MCF 10A (cell line): ENCODE measurements at places on chromosomes 5 and 9.

- no peak for DNase-seq
Observed at GRCh38 chr9:98964911-98965336, 21.2 kb downstream of the COL15A1 start.

GRCh38 chr5:170937072-170937471 lies 75.3 kb downstream of the RANBP17 start:
- no peak for DNase-seq

GRCh38 chr5:107012371-107012770 lies 658.4 kb downstream of the EFNA5 start:
- no peak for DNase-seq

- no peak for DNase-seq
Observed at GRCh38 chr5:32074401-32074800, 99.7 kb downstream of the GOLPH3 start.

DNA sequence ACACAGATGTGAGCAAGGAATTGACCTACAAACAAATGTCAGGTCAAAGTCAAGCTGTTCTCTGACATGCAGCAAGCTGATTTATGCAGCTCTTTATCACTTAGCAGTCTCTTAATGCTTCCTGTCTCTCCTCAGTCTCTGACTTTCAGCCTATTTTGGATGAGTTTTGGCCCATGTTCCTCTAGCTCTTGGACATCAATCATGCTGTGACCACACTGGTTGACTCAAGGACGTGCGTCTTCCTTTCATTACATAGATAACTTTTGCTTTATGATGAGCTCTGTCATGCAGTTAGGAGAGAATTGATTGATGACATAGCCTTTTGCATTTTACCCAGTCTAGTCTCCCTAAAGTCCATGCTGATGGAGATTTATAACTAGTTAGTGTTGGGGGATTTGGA lies 9.4 kb upstream of the REEP5 start:
- DNase-seq: no peak

DNA sequence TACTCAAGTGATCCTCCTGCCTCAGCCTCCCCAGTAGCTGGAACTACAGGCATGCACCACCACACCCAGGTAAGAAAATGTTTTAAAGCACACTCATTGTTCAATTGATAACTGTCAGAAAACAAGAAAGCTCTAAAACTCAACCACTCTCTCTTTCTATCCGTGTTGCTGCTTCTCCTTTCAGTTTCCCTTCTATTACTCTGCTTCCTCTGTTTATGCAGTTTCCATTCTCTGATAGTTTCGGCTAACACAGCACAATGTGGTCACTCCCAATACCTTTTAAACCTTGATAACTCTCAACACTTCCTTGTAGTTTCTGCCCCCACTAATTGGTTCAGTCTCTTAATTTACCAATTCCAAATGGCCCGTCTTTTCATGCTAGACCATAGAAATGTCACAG lies 59.2 kb upstream of the NR4A3 start:
- no peak for DNase-seq

- DNase-seq: no peak
Observed at GRCh38 chr9:36399980-36400331, at the start of gene RNF38. Gene RNF38 (minus strand): TSS chr9:36400269. CDS start chr9:36400108, 161 bp downstream.

GRCh38 chr9:88197781-88198340 lies 59.6 kb upstream of the SPATA31C2 start:
- DNase-seq: peak; percentile 45

DNA sequence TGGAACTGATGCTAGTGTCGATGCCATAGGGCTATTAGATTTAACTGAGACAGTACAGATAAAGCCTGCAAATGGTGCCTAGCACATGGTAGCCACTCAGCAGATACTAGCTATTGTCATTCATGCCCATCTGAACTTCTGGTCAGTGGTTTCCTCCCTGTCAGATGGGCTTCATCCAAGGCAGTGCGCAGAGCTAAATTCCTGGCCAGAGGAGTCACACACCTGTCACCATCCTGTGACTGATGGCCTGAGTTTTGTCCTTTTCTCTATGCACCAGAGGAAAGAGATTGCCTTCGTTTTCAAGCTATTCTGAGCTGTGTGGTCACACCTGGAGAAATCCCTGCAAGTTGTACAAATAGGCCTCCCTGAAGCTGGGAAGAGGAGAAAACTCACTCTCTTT lies 34.7 kb downstream of the MSX2 start:
- DNase-seq: no peak

GRCh38 chr5:4976902-4977301 lies 163.2 kb upstream of the ADAMTS16 start:
- no peak for DNase-seq

DNA sequence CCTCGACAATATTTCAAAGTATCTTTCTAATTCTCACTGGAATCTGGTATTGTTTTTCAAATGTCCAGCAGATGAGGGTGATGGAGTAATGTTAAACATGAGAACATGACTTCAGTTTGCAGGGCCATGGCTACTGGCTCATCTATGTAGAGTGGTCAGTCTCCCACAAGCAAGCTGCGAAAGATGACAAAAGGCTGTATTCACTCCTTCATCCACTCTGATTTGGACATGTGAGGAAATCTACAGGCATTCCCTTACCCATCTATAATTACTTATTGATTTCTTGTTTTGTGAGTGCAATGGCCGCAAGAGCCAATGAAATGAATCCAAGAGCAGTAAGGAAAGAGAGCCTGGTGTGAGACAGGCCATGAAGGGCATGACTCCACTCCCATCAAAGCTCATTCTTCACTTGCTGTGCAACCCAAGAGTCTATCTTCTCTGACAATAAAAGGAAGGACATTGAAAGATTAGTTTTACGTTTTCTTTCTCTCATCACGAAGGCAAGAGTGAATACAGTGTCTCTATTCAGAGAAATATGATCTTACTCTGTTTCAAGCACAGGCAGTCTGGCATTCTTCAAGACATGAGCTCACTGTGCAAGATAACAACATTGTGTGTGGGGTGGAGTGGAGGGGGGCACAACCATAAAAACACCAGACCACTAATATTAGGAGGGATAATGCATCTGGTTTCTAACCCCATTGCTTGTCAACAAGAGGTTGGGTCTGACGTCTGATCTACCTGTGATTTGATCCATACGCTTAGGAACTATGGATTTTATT lies 249.6 kb upstream of the DAP start:
- no peak for DNase-seq

- DNase-seq: no peak
Observed at GRCh38 chr5:172843825-172844576, 9.9 kb downstream of the ERGIC1 start.

DNA sequence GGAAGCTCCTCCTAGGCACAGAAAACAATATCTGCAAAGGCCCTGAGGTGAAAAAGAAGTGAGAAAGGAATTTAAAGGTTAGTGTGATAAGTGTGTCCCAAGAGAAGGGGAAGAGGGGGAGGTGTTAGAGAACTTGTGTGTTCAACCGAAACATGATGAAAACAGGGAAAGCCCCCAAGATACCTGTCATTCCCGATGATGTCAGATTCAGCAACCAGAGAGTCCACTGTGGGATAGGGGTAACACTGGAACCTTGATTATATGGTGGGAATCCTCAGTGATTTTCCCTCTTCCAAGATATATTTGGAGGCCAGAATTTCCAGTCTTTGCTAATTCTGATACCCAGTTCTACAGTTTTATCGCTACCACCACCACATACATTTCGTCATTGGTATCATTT lies 15.5 kb upstream of the BNC2 start:
- DNase-seq: no peak

- DNase-seq: no peak
Observed at GRCh38 chr5:73619606-73620333, 6.2 kb upstream of the ARHGEF28 start.

- DNase-seq: no peak
Observed at GRCh38 chr5:132668706-132669454, 4.9 kb upstream of the IL4 start.

DNA sequence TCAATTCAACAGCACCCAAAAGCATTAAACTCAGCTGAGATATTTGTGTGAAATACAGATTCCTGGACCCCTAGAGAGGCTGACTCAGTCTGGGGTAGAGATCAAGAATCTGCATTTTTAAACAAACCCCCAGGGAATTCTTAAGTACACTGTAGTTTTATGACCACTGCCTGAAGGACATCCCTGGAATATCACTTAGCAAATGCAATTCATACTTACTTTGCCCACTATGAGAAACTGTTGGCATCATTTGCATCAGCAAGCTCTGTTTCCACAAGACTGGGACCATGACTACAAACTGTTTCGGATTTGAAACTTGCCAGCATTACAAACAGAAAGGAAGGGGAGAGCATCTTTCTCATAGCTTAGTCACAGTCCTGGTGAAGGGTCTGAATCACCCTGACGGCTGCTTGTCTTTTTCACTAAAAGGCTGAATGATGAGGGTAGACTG lies 63.7 kb downstream of the MLLT3 start:
- peak; percentile 27 for DNase-seq

- no peak for DNase-seq
Observed at GRCh38 chr5:11407556-11408145, 496.6 kb downstream of the CTNND2 start.

DNA sequence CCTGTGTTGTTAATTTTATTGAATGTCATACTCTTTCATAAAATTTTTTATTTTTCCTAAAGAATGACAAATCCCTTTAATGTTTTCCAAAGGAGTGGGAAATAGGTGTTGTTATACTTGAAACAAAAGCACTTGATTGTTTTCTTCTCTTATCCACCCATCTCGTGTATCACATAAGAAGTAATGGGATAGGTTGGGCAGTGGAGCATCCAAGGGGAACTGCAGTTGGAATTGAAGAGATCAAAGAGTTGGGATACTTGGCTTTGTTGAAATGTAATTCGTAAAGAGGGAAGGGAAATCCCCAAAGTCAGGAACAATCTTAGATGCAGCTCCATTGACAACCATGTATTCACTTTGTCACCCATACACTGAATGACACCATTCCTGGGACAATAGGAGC lies 148.0 kb downstream of the PCSK5 start:
- DNase-seq: no peak

DNA sequence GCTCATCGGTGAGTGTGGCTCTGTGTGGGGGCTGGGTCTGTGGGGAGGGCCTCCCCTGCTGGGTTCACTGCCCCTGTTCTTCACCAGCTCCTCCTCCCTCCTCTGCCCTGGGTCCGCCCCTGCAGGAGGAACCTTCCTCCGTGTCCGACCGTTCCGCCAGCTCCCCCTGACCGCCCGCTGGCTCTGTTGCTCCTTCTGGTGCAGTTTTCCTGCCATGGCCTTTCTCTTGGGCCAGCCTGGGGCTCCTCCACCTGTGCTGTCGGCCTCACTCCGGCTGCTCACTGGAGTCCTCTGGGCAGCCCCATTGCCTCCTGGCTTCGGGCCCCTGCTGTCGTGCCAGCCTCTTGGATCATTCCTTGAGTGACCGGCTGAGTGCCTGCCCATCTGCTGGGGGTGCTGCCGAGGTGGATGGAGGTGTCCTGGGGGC lies 12.3 kb downstream of the RNU6ATAC start:
- DNase-seq: no peak
